ENCODE measurements at places on chromosomes 5 and 9.

DNA sequence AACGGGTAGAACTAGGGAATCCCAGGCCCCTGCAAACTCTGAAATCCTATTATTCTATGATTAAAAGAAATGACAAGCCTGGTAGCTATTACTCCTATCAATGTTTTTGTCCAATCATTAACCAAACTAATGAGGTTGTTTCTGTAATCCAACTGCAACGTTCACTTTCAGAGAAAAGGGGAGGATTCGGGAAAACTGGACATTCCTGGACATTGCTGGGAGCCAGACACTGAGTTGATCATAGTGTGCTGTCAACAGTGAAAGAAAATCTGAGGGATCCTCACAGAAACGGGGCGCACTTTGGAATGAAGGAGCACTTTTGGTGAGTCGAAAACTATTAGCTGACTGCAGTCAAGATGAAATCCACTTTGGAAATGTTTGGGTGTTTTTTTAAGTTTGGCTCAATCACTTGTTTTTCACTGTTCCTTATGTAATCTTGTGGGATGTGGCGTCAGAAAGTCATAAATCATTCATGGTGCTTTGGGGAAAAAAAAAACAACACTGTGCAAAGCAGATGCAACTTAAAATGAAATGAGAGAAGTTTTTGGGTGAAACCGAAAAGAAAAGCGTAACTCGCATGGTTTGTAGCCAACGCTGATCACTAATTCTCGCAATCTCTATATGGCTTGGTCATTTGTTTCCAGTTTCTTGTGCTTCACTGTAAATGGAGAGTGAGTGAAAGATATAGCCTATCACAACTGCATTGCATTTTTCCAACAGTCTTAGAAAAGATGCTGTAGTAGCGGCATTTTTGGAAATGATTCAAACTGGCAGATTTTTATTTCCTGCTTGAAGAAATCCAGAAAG is 51.2 kb upstream of the ADRA1B start:
- DNase-seq: no peak

- DNase-seq: no peak
These were observed 235.5 kb upstream of the TRIM32 start for GRCh38 chr9:116451500-116452115.

DNA sequence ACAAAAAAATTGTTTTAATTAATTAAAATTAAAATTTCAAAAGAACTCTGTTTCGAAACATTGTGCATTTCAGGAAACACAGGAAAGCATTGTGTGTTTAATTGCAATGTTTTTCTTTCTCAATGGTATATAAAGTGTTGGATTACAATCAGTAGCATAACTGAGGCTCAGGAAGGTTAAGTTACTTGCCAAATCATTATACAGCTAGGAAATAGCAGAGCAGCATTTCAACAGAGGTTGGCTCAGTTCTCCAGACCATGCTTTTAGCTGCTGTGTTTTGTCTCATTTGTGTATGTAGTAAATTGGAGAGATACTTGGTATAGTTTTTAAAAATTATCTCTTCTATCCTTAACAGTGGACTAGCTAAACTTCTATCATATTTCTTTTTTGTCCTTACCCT is 30.0 kb upstream of the CAMLG start:
- DNase-seq: no peak

- DNase-seq: no peak
These were observed 472.3 kb downstream of the LRRC70 start for GRCh38 chr5:63050916-63051315.

- no peak for DNase-seq
These were observed 48.2 kb downstream of the HMHB1 start for GRCh38 chr5:143860211-143860610.

- no peak for DNase-seq
These were observed 61.2 kb downstream of the ELL2 start for GRCh38 chr5:95900383-95900958.

DNA sequence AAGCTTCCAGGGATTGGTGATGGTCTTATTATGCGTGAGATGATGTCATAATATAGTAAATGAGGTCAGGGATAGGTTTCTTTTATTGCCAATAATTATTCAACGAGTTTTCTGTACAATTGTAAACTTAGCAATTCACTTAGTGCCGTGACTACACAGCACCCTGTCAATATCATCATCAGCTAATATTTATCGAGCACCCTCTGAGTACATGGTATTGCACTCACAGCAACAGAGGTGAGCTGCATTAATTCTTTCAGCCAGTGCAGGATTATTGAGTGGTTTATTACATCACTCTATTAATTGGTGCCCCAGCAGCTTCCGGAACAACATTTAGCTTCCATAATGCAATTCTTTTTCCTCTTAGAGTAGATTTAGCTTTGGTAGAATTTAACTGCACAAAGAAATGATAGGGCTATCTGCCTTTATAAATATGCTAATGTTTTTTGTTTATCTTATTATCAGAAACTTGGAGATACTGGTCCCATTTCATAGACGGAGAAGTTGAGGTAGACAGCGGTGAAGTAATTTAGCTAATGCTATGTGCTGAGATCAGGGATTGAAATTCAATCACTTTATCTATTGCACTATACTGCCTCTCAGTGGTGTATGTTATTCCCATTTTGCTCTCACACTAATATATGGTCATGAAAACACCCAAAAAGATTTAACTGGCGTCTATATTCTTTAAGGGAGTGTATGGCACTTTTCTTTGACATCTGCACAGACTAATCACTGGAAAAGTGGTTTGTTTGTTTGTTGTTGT is 726.1 kb upstream of the WWC1 start:
- DNase-seq: no peak

- DNase-seq: no peak
These were observed 13.5 kb upstream of the SLC6A19 start for GRCh38 chr5:1187950-1188334.

DNA sequence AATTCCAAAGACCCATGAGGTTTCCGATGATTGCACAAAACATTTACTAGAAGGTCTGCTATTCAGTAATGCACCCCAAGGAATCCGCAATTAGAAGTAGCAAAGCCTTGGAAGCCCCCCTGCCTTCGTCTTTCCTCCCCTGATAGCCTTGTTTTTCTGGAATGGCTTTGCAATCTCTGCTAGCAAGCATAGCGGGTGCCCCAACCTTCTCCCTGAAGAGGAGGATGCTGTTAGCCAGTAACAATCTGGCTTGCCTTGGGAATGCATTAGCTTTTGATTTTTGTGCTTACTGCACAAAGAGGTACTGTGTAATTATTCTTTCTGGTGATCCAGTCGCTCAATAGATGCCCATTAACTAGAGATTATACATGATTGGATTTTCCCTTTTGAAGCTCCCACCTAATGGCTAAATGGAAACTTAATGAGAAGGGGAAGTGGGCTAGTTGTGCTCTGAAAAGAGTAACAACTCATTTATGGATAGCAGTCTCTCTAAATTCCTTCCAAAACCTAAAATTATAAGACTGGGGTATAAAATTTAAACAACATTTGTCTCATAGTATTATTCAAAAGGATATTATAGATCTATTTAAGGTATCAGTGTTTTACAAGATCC is 91.6 kb downstream of the FBXW11 start:
- no peak for DNase-seq

DNA sequence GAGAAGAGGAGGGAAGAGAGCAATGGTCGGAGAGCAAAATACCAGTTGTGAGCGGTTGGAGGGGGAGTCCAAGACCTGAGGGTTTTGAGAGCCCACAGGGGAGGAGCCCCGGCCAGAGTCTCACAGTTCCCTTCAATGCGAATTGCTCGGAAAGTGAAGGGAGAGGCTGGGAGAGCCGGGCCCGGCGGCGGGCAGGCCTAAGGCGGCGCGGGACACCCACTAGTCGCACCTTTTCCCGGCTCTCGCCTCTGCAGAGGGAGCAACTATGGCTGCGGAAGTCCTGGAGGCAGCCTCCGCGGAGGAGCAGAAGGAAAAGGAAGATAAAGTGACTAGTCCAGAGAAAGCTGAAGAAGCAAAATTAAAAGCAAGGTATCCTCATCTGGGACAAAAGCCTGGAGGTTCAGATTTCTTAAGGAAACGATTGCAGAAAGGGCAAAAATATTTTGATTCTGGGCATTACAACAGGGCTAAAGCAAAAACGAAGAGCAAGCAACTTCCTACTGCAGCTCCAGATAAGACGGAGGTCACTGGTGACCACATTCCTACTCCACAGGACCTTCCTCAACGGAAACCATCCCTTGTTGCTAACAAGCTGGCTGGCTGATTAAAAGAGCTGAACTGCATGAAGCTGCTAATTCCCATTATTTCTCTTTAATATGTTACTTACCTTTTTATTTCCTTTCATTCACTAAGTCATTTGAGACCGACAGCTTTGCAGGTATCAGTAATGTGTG is 6.5 kb upstream of the BTNL3 start:
- no peak for DNase-seq

GRCh38 chr5:16837305-16837704 is 98.8 kb downstream of the MYO10 start:
- no peak for DNase-seq

DNA sequence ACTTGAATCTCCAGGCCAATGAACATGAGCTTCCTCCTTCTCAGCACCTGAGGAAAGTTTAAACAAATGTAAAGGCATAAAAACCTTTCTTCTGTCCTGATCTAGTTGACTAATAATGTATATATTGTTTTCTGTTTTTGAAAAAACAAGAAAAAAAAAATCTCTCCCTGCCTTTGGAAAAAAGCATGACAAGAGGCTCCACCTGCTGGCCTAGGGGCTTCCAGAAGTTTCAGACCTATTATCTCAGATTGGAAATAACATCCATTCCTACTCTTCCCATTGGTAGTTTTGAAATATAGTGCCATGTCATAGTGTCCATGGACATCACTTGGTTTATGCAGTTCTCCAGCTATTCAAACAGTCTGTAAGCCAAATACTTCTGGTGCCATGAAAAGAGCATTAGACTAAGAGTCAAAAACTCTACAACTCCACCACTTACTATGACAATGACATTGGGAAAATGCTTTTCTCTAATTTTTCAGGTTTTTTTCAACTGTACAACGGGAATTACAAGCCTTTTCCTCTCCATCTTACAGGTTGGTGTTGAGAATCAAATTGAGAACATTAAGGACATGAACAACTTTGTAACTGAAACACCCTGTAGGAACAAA is 409.6 kb upstream of the MPDZ start:
- no peak for DNase-seq

- no peak for DNase-seq
These were observed 374.7 kb upstream of the WWC1 start for GRCh38 chr5:167916706-167917105.

DNA sequence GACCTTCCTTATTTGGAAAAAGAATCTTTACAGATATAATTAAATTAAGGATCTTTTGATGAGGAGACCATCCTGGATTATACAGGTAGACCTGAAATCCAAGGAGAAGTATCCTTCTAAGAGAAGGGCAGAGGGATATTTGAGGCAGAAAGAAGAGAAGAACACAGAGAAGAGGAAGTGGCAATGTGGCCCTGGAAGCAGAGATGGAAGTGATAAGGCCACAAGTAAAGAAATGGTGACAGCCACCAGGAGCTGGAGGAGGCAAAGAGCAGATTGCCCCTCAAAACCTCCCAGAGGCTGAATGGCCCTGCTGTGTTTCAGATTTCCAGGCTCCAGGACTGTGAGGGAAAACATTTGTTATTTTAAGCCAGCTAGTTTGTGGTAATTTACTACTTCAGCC is 93.0 kb upstream of the ANKRD55 start:
- no peak for DNase-seq

DNA sequence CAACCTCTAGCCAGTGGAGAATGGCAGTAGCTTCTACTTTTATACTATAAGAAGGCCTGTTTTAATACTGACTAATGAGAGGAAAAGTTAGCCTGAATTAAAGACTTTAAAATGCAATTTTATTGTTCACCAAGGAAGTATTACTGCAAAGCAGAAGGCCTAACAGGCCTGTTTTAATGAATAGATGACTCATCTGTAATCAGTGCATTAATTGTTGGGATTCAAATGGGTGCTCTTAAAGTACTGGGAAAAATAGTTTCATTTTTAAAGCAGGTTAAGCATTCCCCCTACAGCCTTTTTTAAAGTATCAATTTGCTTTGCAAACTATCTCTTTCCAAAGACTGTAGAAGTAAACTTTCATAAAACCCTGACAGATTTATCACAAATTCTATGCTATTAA is 147.7 kb downstream of the SIL1 start:
- no peak for DNase-seq

DNA sequence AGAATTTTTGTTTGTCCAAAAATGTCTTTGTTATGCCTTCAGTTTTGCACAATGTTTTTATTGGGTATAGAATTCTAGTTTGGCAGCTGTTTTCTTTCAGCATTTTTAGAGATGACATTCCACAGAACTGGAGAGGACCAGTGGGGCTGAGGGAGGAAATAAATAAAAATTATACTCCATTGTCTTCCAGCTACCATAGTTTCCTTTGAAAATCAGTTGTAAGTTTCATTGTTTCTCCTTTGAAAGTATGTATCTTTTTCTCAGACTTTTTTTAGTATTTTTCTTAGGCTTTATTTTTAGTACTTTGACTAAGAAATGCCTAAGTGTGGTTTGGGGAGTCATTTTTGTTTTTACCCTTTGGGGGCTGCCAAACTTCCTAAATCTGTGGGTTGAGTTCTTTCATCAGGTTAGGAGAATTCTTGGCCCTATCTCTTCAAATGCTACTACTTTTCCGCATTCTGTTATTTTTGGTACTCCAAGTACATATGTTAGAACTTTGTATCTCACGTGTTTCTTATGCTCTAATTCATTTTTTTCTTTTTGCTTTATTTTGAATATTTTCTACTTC is 15.2 kb upstream of the FBLL1 start:
- no peak for DNase-seq

DNA sequence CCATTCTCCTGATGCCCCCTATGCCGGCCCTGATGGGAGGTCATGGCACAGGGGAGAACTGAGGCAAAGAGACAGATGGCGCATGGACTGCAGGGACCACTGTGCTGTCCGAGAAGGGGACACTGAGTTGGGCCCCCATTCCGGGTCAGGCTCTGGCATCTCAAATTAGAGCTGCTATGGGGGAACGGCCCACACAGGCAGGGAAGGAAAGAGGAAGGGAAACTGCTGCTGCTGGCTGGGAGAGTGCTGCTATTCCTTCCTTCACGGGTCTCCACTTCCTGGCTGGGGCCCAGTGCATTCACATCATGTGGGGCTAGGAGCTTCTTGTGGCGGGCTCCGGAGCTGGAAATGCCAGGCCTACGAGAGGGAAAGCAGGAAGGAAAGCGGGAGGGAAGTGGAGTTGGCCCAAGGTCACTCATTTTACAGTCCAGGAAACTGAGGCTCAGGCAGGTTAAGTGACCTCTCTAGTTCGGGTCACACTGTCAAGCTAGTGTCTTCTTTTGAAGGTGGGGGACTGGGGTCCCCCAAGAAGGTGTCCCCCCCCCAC is 1.3 kb upstream of the CARD19 start:
- no peak for DNase-seq

All from prostate gland (tissue), 2 donors.